Neural crest cell (in vitro differentiated cells): ENCODE measurements at places on chromosomes 7 and 10. TPM values are rescaled to one million over a fixed set of nuclear protein-coding genes. Genes with fewer than 3 reads are reported as not detected.

The GRID2IP gene
- 0.54 and 0.61 TPM in 2 replicates for total RNA-seq

The AS3MT gene
- total RNA-seq, result 10.4 and 11.2 TPM in 2 replicates

The GNG11 gene
- total RNA-seq, result 8.9 and 9.4 TPM in 2 replicates

The CALHM3 gene
- not detected in 2 replicates for total RNA-seq

The PGAM2 gene
- 1.8 and 2.4 TPM in 2 replicates for total RNA-seq

The TCF7L2 gene
- total RNA-seq, result 34.8 and 39.7 TPM in 2 replicates

The CCDC3 gene
- total RNA-seq, result 6.1 and 6.4 TPM in 2 replicates

The KCND2 gene
- total RNA-seq, result 0.59 and 0.61 TPM in 2 replicates

The HTR5A gene
- total RNA-seq, result not detected in 2 replicates

The ZP3 gene
- total RNA-seq, result 0.49 TPM in 1 of 2 replicates, not detected in the other

The TMEM225B gene
- 0.91 and 1.8 TPM in 2 replicates for total RNA-seq

The TUBB8 gene
- total RNA-seq, result 0.45 and 0.68 TPM in 2 replicates

The POM121L12 gene
- not detected in 2 replicates for total RNA-seq

The CLRN3 gene
- total RNA-seq, result not detected in 2 replicates

The STK31 gene
- 0.58 and 0.82 TPM in 2 replicates for total RNA-seq

The LSM8 gene
- total RNA-seq, result 49.9 and 50.0 TPM in 2 replicates
